ENCODE measurements at places on chromosomes 3 and 15.

GRCh38 chr3:67001086-67001861, 3.2 kb downstream of the KBTBD8 start:
- ATAC-seq, result no peak

- peak; percentile 69 for ATAC-seq
Observed at GRCh38 chr3:14261229-14261628, 82.6 kb downstream of the LSM3 start.

DNA sequence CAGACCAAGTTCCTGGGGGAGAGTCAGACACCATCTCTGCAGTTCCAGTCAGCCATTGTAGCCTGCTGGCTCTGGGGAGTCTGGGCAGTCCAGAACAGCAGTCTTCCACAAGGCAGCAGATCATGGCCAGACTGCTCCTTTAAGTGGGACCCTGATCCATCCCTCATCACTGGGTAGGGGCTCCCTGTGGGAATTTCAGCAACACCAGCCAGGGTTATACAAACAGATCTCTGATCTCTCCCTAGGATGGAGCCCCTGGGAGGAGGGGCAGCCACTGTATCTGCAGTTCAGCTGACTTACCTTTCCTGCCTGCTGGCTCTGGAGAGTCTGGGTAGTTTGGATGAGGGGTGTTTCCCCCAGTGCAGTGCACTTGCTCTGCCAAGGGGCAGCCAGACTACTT, 42.1 kb upstream of the UNC13C start:
- ATAC-seq, result no peak

DNA sequence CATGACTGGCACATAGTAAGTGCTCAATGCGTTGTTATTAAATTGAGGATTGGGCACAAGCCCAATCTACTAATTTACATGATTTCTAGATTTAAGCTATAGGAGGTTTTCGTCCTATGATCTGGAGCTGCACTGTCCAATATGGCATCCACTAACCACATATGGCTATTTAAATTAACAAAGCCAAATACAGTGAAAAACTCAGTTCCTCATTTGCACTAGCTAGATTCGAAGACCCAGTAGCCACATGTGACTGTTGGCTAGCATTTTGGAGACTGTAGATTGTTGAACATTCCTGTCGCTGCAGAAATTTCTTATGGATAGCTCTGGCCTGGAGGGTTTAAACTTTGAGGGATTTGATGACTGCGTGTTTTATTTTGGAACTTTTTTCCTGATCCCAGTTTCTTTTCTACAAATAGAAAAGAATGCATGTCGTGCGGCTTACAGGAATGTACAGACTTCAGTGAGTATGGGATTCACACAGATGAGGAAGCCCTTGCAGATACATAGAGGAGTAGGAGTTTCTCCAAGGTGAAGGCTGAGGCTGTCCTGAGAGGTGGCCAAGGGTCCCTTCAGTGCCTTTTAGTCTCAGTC, 82.8 kb downstream of the SLCO3A1 start:
- ATAC-seq, result no peak

- no peak for ATAC-seq
Observed at GRCh38 chr15:52006702-52007340, 12.2 kb upstream of the MAPK6 start.

DNA sequence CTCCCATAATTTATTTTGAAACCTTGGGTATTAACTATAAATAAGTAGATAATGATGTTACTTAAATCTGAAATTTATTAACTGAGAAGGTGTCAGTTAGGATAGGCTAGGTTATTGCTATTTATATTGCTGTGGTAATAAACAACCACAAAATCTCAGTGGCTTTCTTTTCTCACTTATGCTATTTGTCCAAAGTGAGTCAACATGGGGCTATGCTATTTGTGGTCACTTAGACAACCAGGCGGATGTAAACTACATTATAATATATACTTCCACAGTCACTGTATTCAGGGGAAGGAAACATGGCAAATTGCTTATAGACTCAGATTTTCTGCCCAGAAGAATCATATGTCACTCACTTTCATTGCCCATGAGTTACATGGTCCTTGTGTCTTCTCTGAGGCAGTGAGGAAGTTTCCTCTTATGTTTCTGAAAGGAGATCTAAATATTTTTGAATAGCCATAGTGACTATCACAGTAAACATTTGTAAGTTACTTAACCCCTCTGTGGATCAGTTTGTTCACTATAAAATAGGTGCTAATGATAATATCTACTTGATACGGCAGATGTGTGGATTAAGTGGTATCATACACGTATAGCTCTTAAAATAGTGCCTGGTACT, 19.8 kb downstream of the HMG20A start:
- ATAC-seq, result no peak

- no peak for ATAC-seq
Observed at GRCh38 chr15:92409521-92409920, 15.8 kb downstream of the ST8SIA2 start.

DNA sequence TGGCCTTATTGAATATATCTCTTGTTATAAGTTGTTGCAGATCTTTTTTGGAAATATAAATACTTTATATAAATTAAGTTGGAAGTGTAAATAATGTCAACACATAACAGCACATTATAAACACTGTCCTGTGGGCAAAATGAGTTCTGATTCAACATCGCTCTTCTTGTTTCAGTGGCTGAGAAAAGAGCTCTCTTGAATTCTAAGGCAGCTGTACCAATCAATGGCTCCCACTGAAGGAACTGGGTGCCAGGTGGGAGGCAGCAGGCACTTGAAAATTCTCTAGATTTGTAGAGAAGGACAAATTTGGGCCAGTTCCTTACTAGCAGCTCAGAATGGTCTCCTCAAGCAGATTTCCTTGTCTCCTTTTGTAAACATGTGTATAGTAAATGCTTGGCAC, 45.6 kb downstream of the CHST2 start:
- ATAC-seq, result no peak

DNA sequence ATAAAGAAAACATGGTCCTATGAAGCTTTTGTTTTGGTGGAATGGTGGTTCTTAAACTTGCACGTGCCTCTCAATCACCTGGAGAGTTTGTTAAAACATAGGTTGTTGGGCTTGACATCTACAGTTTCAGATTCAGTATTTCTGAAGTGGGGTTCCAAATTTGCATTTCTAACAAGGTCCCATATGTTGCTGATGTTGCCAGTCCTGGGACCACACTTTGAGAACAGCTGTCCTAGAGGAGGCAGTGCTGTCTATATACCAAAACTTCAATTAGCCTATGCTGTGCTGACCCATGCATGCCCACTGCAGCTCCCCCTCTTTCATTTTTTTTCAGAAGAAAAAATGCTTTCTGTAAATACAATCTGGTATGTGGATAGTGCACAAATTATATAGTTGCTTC, 31.3 kb downstream of the ALCAM start:
- ATAC-seq, result no peak

Measured in stimulated activated memory B cell treated with anti-CD40 and anti-IgM and Interleukin-4, amounts not matched to agents 10 μg/mL and 1 μg/mL and 100 μg/mL, for 72 hours (primary cell).